NCI-H1930 (cell line): ENCODE measurements at places on chromosomes 1 and 21.

DNA sequence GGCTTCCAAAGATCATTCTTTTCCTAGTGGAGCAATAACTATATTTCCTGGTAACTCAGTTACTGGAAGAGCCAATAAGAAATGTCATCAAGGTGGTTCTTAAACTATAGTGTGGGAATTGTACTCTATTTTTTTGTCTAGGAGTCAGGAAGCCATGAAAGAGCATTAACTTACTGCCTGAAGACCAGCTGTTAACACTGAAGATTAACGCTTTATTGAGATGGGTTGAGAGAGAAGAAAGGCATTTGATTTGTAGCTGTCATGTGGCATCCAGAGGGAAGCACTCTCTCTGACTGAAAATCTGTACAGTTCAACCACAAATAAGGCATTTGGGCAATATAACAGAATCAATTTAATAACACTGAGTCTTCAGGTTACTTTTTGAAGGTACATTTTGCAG, 76.0 kb downstream of the DNM3 start:
- DNase-seq, result no peak

DNA sequence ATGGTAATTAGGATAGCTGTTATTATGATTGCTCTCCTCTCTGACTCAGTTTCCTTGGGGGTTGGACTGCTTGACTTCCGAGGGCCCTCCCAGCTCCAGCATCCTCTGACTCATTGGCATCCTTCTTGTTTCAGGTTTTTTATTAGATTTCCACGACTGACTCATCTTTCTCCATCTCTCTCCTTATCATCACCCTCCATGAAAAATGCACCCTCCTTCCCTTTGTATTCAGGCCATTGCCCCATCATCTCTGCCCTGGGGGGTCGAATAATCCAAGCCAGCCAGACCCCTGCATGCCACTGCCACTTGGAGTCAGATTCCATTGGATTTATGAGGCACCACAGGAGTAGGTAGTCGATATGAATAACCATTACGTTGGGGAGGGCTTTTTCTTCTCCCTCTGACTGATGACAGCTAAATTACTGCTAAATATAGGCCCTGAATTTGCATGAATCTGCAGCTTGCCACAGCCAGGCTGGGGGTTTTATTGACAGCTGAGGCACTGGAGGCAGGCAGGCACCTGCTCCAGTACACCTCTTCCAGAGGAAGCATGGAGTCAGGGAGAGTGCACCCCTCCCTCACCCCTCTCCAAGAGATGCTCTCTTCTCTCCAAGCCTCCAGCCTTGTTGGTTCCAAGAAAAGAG, 91.7 kb downstream of the C1orf94 start:
- no peak for DNase-seq

GRCh38 chr21:42037943-42038342, 27.8 kb upstream of the ZBTB21 start:
- no peak for DNase-seq

DNA sequence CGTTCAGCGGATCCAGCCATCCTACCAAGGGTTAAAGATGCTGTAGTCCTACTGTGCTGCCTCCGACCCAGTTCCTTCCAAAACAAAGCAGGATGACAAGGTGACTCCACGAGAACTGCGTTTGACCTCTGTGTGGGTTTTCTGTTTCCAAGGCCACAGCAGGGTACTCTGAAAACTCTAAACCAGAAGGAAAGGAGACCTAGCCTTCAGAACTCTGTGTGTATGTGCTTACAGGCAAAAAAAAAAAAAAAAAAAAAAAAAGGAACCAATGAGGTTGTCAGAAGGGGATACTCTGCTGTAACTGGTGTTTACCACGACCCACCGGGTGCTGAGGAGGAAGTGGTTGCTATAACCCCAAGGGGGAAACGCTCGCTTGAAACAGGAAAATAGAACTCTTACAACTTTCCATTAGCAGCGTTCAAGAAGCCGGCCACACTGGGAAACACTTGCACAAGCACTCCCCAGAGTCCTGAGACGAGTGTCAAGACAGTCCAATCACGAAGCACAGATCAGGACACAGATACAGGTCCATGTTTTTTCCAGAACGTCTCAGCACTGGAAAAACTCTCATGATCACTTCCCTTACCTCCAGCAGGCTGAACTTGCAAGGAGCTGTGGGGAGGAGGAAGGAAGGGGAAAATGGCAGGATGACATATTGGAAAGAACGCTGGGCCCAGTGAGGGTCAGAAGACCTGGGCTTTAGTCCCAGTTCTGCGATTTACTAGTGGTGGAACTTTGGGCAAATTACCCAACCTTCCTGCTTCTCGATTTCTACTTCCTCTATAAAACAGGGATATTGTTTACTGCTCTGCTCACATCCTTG, 64.0 kb downstream of the ITPKB start:
- no peak for DNase-seq

DNA sequence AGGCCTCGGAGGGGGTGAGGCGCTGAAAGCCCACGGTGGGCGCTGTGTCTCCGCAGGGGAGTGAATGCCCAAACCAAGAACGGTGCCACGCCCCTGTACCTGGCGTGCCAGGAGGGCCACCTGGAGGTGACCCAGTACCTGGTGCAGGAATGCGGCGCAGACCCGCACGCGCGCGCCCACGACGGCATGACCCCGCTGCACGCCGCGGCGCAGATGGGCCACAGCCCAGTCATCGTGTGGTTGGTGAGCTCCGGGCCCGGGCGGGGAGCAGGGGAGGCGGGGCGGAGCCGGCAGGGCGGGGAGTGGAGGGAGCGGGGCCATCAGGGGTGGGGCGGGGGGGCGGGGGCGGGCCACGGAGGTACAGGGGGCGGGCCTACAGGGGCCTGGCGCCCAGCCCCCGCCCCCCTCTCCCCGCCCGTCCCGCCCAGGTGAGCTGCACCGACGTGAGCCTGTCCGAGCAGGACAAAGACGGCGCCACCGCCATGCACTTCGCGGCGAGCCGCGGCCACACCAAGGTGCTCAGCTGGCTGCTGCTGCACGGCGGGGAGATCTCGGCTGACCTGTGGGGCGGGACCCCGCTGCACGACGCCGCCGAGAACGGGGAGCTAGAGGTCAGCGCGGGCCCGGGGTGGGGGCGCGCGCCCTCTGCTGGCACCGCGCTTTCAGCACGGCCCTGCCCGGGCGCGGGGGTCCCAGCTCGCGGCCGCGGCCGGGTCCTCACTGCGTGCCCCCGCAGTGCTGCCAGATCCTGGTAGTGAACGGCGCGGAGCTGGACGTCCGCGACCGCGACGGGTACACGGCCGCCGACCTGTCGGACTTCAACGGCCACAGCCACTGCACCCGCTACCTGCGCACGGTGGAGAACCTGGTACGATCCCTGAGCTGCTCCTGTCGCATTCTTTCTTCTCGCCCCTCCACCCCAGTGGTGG, 15.9 kb downstream of the ESPN start:
- DNase-seq, result peak; percentile 49

DNA sequence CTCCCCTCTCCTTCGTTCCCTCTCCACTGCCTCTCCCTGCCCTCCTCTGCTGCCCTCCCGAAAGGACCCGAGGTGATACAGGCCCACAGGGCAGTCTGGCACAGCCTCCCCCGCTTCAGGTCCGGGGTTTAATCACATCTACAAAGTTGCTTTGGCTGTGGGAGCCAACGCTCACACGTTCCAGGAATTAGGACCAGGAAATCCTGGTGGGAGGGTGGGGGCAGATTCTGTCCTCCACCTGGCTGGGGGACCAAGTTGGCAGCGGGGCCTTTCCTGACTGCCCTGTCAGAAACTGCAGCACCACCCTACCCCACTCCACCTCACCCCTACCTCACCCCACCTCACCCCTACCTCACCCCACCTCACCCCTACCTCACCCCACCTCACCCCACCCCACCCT, 95.1 kb downstream of the WDR4 start:
- no peak for DNase-seq

- DNase-seq, result no peak
These were observed 177.3 kb downstream of the ZSCAN20 start for GRCh38 chr1:33649759-33650158.

DNA sequence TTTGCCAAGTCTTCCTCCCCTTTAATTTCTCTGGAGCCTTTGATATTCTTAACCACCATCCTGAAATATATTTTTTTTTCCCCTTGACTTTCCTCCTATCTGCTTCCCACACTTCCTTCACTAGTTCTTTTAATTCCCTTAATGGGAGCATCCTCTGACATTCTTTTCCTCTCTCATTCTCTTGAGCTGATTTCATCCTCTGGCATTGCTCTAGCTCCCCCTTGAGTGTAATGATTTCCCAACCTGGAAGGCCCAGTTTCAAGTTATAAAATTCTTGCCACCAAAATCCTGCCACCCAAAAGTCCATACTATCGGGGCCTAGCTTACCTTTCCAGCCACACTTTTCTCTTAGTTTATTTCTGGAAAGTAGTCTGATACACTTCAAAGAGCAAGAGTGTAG, 39.5 kb upstream of the UBE2U start:
- DNase-seq, result no peak

- peak; percentile 55 for DNase-seq
These were observed 260.3 kb downstream of the GRIK3 start for GRCh38 chr1:36773827-36774541.

DNA sequence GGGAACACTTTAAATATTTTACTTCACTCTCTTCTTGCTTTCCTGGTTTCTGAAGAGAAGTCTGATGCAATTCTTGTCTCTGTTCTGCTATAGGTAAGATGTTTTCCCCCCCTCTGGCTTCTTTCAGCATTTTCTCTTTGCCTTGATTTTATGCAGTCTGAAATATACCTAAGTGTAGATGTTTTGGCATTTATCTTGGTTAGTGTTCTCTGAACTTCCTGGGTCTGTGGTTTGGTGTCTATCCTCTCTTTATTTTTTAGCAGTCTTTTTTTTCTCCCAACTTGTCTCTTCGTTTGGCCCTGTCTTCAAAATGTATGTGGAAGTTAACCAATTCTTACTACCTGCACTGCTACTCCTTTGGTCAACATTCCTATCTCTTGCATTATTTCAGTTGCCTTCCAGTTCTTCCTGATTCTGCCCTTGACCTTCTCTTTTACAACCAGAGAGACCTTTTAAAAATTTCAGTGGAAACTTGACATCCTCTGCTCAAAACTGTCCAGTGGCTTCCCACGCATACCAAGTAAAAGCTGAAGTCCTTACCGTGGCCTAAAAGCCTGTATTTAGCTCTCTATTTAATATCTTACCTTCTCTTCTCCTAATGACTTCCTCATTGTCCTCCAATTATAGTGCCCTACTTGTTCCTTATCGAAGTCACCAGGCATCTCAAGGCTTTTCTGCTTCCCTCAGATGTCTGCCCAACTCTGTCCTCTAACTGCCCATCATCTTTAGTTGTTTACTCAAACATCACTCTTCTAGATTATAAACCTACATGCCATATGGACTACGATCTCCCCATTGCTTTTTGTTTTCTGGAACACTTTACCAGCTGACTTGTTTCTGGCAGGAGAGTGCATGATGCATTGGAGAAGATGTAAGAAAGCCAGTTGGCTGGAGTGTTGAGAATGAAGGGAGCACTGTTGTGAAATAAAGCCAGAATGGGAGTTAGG, 40.9 kb downstream of the RAP1A start:
- DNase-seq, result no peak

GRCh38 chr1:170095976-170096748, 21.7 kb upstream of the KIFAP3 start:
- no peak for DNase-seq

DNA sequence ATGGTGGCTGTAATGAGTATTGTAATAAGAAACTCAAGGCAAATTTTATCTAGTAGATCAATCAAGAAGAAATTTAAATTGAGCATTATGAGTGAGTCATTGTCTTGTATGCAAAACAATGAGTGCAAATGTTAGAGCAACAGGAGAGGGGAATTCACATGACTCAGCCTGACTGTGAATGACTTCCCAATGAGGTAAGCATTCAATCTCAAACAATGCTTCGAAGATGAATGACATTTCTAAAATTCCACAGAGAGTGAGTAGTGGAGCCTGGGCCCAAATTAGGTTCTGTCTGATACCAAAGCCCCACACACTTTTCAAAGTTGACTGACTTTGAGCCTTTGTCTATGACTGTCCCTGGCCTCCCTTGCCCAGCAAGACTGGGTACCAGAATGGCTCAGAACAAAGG, 738.0 kb downstream of the PTPRU start:
- no peak for DNase-seq

DNA sequence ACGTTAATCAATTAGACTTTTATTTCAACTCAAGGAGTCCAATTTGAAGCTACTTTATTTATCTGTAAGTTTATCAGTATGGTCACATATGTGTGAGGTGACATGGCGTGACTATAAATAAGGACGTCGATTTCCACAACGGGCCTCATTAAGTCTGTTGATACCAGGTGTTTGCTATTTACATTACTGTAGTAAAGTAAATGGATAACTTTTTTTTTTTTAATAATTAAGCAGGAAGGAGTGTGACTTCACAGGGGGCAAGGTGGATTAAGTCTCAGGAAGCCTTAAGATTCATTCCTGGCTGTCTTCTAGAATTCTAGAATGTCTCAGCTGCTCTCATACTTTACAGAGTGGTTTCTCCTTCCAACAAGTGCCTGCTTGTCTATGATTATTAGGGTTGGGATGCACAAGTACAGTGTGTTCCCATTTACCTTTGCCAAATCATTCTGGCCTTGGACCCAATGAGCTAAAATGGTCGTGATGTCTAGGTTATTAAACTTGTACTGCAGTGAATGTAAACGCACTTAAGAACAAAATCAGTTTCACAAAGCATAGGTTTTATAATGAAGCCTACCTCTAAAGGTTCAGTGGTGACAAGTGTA, 15.5 kb downstream of the MAP3K7CL start:
- no peak for DNase-seq

DNA sequence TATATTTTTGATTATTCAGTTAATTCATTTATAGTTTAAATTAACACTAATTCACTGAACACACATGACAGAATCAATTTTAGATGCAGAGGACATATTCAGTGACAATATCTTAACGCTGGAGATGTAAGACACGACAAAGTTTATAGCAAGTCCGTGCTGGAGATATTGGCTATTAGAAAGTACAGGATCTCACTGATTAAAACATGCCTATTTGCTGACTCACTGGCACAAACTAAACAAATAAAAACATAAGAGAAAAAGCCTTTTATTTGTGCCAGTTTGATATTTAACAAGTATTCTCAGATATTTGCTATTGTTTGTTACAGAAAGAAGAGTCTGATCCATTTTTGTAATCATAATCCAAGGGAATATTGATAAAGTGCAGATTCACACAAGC, 1122.9 kb upstream of the B3GALT2 start:
- no peak for DNase-seq

GRCh38 chr21:45292399-45293219, 4.9 kb upstream of the POFUT2 start:
- peak; percentile 26 for DNase-seq

- no peak for DNase-seq
These were observed 99.0 kb downstream of the ZBTB18 start for GRCh38 chr1:244150071-244150470.
